ENCODE measurements at places on chromosomes 1 and 21.

DNA sequence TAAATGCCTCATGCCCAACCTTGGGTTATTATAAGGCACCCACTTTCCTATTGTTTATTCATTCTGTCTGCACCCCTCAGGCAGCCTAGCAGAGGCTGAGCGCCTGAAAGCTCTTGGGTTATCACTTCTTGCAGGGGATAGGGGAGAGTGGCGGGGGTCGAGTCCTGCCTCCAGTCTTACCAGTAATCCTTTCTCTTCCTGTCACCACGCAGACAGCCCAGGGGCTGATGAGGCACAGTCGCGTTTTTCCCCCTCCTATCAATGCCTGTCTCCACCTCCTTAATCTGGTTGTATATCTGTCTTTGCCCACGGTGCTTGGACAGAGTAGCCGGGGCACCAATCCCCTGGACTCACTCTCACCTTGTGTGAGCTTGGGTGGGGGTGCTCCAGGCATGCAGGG is 733.1 kb downstream of the MATN1 start:
- no peak for DNase-seq

- DNase-seq: no peak
Measured at GRCh38 chr1:4301007-4301406, 353.4 kb upstream of the AJAP1 start.

DNA sequence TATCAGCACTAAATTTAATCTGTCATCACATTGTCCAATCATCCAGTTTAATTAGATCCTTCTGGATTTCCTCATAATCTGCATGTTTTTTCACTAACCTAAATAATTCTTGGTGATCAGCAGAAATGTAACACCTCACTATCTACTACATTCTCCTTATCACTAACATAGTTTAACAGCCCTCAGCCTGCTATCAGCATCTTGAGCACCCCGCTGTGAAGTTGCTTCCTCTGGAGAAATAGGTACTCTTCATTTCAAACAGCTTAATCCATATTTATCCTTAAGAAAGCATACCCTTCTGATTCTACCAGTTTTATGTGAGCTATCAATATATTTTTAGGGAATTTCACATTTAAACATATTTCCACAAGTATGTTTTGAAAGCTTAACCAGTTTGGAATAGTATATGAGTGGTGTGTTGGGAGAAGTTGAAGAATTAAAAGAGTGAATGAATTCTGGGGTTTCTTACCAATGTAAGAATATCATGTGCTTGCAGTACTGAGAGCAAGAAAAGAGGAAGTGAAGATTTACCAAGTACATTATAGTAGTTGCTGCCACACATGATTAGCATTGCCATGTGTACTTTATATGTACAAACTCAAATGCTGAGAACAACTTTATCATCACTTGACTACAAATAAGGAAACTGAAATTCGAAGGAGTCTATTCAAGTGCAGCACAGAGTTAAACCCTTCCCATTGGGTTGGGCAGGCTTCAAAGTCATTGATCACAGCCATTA is 771.1 kb upstream of the ADGRL4 start:
- no peak for DNase-seq

DNA sequence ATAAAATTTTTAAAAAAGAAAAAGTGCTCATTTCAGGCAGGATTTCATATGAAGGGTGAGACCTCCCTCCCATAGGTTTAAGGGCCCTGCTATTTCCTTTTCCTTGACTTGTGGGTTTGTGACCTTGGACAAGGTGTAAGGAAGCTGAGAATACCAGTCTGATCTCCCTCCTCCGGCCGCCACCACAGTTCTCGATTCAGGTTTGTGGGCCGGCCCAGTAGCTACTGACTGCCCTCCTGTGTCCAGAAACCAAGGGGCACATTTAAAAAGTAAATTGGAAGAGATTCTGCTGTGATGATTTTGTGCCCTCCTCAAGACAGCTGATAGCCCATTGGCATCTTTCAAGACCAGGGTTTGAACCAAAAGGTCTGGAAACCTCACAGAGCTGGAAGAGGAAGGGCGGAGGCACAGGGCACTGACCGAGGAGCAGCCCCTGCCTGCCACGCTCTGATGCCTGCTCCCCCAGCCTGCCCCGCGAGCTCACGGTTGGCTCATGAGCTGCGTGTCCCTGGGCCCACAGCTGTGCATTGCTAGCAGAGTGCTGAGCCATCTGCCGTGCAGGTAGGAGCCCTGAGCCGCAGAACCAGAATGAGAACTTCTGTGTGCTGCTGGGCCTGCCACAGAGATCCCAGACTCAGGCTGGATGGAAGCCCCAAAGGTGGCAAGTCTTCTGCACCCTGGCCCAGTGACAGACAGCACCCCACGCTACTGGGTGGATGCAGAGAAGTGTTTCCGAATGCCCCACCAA is 348.7 kb downstream of the NPHP4 start:
- DNase-seq: no peak

DNA sequence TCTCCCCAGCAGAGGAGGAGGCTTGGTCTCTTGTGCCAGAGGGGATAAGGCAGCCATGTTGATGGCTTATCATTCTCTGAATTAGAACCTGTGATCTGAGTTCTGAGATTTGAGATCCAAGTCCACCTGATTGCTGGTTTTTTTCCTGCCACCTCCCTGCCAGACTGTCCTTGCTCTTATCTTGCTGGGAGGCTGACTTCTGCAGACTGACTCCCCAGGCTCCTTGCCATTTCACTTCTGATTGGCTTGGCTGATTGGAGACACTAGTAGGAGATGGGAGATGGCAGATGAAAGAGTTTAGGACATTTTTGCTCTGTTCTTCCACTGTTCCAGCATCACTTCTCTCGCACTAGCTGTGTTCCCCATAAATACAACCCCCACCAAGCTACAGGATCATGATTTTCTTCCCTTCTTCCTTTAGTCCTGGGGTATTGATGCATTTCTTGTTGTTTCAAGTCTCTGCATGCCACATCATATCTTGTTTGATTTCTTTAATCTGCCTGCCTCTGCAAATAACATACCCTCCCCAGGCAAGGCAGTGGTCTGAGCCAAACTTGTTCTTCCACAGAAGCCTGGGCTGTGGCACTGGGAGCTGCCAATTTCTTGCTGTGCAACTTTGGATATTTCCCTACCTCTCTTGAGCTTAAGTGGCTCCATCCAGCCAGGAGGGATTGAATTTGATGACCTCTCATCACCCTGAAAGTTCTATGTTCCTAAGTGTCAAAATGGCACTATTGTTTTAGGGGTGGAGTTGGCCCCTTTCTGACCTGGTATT is 963 bp upstream of the CYP4B1 start:
- DNase-seq: no peak

GRCh38 chr1:83694449-83694848 is 304.5 kb downstream of the TTLL7 start:
- DNase-seq: no peak

DNA sequence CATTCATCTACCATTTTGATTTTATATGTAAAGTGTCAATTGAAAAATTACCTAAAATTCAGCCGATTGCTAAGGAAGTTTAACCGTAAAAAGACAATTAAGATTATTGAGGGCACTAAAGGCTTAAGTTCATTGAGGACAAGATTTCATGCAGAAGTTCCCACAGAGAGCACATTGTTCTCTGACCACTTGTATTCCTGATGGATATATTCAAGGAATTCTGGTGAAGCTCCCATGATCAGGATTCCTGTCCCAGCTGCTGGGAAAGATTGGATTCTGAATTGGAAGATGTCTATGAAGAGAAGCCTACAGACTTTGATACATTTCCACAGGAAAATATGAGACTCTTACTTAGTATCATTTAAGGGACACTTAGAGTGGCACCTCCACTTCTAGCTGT is 209.2 kb upstream of the KCTD3 start:
- no peak for DNase-seq

GRCh38 chr1:228058949-228059633 is 23.4 kb upstream of the ARF1 start:
- DNase-seq: no peak

DNA sequence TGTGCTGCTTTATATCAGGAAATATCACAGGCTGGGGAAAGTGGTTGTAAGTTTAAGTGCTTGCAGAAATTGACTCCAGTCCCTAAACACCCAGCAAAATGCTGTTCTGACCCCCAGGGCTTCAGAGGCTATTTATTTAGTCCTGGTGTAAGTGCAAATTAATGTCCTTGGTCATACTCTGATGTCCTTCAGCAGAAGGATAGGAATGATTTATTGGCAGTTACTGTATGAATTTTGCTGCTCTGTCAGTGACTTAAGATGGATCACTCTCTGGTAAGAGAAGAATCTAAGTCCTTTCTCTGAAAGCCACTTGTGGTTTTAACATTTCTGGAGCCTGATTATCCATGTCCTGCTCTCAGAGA is 21.9 kb downstream of the FAM20B start:
- no peak for DNase-seq

GRCh38 chr1:154081386-154082126 is 73.3 kb downstream of the NUP210L start:
- DNase-seq: no peak

GRCh38 chr1:154431586-154432373 is 26.6 kb downstream of the IL6R start:
- DNase-seq: no peak

DNA sequence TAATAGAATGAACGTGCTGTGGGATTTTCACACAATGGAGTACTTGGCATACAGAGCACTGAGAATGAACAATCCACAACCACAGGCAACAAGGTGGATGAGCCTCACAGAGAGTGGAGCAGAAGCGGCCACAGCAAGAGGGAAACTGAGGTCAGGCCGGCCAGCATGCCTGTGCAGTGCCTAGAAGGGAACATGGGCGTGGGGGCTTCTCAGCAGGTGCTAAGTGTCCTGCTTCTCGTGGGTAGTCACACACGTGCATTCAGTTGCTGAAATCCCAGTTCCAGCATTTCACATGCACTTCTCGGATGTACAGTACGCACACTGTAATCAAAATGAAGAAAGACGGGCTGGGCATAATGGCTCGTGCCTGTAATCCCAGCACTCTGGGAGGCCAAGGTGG is 33.1 kb downstream of the WDR4 start:
- no peak for DNase-seq

DNA sequence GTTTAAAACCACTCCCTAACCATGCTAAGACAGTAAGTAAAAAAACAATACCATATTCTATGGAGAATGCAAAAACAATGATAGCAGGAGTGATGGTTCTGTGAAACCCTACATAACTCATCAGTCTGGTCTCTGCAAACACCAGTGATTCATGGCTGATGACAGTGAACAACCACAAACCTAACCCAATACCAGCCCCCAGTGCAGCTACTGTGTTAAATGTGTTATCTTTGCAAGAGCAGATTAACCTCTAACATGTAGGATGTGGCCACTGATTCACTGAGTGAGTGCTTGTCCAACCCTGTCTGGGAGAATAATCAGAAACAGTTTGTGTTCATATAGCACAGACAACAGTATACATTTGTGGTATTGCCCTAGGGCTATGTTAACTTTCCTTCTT is 100.2 kb upstream of the COG2 start:
- no peak for DNase-seq

DNA sequence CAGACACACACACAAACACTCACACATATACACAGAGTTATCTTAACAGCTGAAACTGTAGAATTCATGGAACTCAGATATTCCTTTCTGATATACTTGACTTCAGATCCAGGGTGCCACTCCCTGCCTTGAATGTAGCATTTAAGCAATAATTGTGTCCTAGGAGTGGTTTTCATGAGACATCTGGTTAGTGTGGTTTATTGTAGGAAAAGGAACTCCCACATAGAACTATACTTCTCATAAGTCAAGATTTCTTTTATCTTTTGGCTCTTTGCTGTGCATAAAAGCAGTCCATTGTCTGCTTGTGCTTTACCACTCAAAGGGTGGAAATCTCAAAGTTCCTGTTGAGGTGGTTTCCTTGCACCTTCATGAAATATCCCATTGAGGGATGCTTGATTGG is 272.6 kb upstream of the SGIP1 start:
- no peak for DNase-seq

DNA sequence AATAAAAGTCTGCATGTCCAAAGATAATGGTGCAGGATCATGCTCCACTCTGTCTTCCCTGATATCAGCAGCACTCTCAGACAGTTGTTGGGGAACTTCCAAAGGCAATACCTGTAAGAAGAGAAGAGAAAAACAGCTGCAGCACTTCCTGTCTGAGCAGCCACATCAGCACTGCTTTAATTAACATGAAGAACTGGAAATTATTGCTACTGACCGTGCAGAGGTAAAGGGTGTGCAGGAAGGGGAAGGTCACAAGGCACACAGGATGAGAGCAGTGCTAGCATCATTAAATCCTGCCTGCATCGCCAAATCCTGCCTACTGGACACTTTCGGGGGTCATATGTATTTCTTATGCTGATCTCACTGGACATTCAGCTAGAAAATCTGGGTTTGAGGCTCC is 379.0 kb downstream of the LMX1A start:
- no peak for DNase-seq

Data from activated naive CD4-positive, alpha-beta T cell treated with anti-CD3 and anti-CD28 coated beads, Interleukin-2, amount 50 U/mL, for 72 hours (primary cell).